ENCODE measurements at places on chromosomes 6 and 20.

GRCh38 chr6:46610862-46611553 is 41.6 kb downstream of the CYP39A1 start:
- DNase-seq = no peak

DNA sequence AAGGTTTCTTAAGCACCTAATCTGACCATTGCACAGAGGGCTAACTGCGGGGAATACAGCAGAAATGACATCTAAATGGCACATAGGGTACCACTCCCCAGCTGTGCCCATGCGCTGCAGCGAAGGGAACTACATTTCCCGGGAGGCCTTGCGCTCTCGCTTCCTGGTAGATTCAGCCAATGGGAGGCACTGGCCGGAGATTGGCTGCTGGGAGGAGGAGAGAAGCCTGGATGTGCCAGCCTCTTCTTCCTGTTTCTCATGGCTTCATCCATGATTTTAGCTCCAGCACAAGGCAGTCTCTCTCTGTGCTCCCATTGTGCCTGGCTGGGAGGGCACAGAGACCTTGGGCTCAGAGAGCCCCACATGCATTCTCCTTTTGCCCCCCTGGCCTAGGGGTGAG is 101.7 kb upstream of the FOXA2 start:
- DNase-seq = no peak

DNA sequence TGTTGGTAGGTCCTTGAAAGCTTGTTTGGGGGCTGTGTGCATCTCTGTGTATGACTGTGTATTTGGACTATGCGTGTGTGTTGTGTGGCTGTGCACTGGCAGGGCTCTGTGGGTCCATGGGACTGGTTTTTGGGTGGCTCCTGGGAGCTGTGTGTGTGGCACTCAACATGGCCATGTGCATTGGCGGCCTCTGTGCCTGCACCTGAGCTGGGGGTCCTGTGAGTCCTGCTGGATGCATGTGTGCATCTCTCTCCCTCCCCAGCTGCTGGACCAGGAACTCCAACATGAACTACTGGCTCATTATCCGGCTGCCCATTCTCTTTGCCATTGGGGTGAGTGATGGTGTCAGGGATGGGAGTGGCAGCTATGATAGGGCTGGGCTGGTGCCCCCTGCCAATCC is 30.1 kb downstream of the GLP1R start:
- no peak for DNase-seq

DNA sequence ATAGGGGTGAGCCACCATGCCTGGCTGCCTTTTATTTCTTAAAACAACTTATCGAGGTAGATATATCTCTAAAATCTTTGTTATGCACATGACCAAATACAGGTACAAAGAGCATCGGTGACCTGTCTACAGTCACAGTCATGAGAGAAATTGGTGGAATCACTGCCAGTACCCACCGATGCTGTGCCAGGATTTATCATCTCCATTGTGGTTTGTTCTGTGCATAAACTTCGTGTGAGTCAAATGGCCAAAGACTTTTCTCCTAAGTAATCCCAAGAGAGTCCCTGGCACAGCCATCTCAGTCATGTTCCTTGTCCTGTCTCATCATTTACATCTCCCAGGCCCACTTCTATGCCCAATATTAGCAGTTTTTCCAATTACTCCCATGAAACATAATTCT is 9.0 kb downstream of the GSTA3 start:
- no peak for DNase-seq
